Right ventricle myocardium inferior (tissue), 1 donor: ENCODE measurements at places on chromosomes 5 and 9. TPM values are rescaled to one million over a fixed set of nuclear protein-coding genes. Genes with fewer than 3 reads are reported as not detected.

DNA sequence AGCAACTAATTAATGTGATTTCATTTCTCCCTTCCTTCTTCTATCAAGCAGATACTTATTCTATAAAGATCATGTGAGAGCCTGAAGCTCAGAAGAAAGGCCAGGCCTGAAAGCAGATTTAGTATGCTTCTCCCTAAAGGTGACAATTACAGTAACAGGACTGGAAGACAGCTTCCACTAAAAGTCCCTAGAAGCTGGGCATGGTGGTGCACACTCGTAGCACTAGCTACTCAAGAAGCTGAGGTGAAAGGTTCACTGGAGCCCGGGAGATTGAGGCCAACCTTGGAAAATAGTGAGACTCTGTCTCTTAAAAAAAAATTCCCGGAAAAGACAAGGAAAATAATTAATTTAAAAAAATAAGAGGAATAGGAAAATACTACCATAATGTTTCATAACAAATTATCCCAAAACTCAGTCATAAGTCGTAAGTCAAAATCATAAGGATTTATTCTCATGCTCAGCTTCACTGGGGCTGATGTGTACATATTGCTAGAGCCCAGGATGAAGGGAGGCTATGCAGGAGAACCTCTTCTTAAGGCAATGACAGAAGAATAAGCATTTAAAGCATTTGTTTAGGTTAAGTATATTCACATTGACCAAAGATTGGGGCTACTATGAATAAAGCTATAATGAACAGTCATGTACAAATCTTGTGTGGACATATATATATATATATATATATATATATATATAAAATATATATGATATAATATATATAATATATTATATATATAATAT, 210.8 kb upstream of the SMARCA2 start:
- DNase-seq: no peak

Gene FBLL1
- not detected for total RNA-seq

DNA sequence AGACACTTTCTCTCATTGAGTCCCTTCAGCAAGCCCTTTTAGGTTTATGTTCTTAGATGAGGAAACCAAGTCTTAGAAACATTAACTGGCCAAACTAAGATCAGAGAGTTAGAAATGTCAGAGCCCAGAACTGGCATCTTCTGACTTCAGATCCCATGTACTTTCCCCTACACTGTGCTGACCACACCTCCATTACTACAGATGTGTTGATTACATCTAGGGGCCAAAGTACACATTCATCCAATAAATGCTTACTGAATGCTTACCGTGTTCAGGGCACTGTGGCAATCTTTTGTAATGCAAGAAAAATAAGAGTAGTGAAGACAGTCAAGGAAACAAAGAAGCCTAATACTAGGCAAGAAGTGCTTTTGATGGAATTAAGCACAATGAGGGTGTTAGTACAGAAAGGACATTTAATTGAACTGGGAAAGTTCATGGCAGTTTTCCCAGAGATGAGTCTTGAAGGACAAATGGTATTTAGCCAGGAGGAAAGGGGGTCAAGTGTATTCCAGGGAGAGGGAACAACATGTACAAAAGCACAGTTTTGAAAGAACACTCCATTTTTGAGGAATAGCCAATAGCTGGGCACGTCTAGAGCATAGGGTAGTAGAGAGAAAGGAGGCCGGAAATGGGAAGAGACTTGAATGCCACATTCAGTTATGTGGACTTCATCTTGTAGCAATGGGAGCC, 89.7 kb upstream of the CDKN2B start:
- DNase-seq: no peak

Gene TLR4
- total RNA-seq: 16.8 TPM

GRCh38 chr5:33984671-33985124, at the start of gene SLC45A2:
TSS of gene SLC45A2 (minus strand) at chr5:33984693. CDS start at chr5:33984583, 110 bp downstream.
- DNase-seq: no peak
